Common myeloid progenitor, CD34-positive (primary cell): ENCODE measurements at places on chromosomes 12 and 14.

DNA sequence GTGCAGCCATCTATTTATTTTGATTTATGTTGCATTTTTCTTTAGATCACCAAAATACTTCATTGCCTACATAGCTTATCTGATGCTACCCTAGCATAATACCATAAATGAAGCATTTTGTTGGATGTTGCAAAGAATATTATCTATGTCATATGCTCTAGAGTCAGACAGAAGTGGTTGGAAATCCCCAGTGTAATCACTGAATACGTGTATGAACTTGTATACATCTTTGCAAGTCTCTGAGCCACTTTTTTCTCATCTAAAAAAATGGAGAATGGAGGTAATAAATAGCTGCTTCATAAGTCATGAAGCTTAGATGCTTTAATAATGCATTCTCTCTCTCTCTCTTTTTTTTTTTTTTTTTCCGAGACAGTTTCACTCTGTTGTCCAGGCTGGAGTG is 18.5 kb downstream of the EVL start:
- no peak for DNase-seq

GRCh38 chr12:68113644-68114043 is 45.9 kb downstream of the IFNG start:
- DNase-seq = no peak

- no peak for DNase-seq
These were observed 1054.5 kb downstream of the BCL11B start for GRCh38 chr14:98217530-98217929.

DNA sequence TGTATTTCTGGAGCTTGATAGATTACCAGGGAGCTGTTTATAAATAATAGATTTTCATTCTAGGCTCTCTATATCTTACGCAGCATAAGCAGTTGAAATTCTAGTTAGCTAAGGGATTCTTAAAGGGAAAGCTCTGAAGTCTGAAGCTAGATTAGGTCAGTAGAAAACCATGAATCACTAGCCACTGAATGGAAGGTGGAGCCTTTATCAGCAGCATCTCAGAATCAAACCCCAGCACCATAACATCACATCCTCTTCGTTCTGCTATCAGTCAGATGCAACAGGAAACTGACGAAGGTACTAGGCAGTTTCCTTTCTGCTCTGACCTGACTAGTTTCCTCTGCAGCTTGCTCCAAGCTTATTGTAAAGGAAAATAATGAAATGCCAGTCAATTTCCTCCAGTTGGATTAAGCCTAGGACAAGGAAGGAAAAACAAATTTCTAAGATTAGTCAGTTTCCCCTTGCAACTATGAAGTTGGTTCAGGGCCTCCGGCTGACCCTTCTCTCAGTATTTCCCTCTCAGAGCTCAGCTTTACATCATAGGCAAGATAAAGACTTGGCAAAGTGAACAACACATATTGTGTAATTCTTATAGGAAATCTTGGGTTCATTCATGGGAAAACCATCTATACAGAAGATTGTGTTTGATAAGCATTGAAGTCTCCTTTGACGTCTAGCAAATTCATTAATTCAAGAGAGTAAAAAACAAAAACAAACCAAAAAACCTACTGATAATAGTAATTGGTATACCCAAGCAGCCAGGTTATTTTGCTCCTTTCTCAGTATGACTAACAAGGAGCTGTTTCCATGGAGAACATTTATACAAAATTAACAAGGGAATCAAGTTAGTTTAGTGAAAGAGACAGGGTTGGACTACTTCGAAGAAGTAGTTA is 43.4 kb upstream of the CFAP54 start:
- peak; percentile 97 for DNase-seq

DNA sequence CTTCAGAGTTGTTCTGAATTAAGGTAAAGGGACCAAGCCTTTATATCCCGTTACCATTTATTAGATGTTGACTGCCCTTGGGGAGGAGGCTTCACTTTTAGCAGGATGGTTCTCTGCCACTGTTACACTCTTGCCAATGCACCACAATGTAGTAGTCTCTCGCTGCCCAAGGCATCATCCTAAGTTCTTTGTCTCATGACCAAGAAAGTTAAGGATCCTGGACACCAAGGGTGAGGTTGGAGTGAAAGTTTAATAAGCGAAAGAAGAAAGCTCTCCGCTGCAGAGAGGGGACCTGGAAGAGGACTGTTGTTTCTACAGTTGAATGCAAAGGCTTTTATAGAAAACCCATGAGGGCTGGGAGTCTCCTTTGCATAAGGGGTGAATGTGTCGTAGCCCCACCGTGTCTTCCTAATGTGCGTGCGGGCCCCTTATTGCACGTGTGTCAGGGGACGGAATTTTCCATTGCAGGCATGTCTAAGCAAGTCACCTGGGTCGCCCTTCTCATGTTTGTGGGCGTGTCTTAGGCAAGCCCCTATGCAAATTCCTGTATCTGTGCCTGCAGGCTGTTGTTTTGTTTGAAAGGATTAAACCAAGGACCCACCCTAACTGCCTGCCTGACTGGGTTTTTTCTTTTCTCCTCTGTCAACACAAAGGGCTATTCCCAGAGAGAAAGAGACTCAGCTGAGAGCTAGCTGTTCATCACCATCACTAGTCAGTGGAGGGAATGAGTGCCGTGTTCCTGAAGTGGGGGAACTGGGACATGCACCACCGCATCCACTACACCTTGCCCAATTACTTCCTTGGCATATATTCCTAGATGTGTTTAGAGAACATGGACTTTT is 17.6 kb upstream of the RNASE1 start:
- DNase-seq = peak; percentile 15

DNA sequence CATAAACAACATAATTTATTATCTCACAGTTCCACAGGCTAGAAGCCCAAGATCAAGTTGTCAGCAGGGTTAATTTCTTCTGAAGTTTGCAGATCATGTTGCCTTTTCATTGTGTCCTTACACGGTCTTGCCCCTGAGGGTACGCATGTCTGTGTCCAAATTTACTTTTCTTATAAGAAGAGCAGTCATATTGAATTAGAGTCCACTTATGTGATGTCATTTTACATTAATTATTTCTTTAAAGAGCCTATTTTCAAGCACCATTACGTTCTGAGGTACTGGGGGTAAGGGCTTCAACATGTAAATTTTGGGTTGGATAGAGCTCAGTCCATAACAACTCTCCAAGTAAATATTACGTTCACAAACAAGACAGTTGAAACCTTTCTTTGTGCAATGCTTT is 236.6 kb upstream of the OR4E1 start:
- DNase-seq = no peak

GRCh38 chr12:47216150-47216677 is 136.5 kb upstream of the AMIGO2 start:
- peak; percentile 82 for DNase-seq

DNA sequence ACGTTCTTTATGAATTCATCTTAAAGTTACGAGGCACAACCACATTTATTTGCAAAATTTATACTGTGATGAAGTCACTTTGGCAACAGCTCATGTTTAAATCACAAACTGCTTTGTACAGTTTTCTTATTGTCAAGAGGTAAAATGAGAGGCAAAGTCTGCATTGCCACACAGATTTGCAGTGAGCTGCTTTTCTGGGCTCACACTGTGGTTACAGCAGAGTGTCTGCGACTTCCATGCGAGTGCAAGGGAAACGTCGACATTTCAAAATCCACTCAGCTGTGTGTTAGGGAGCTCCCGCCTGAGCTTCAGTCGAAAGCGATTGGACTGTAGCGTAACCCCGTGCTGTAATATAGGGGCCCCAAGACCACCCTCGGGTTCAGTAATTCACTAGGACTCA is 13.0 kb downstream of the MTA1 start:
- no peak for DNase-seq

GRCh38 chr12:19234171-19234704 is 104.7 kb downstream of the PLEKHA5 start:
- no peak for DNase-seq

DNA sequence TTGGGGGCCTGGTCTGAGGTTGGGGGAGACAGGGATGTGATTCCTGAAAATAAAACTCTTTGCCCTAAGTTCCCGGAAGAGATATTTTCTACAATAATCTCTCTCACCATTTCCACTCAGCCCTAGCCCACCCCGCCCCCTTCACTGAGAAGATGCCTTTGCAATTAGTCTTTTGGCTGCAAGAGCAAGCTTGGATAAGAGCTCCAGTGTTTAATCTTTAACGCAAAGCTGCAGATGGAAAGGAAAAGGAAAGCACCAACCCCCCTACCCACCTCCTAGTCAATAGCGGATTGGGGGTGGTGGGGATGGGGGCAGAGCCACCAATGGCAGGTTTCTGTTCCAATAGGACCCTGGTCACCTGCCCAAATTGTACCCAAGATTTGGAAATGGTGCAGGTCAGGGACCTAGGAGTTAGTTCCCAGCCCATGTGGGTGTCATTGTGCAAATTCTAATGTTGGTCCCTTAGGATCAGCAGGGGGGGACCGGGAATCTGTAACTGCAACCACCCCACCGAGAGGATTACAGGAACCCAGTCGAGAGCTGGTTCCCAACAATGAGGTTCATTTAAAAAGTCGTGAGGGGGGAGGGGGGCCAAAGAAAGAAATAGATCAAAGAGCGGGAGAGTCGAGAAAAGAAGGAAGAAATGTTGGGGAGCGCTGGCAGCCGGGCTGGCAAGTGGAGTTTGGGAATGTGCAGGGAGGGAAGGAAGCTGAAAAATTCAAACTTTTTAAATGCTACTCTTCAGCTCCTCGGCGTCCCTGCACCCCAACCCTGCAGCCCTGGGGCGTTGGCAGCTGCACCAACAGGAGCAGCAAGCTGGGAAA is 1.6 kb downstream of the ZFP36L1 start:
- peak; percentile 47 for DNase-seq

DNA sequence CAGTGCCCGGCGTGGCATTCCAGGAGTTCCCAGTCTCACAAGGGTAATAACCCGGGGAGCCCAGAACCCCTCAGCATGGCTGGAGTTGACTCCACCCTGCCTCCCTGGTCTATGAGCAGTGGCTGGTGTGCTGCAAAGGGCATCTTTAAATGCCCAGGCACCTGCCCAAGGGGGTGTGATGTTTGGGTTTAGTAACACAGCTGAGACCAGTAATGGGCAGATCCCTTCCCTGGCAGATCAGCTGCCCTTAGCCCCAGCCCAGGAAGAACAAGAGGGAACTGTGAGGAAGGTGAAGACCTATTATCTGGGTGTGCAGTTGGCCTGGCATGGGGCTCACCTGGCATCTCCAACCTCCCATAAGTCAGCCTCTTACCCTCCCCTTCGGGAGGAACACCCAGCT is 35.9 kb downstream of the RBM19 start:
- no peak for DNase-seq
